Activated CD4-positive, alpha-beta T cell treated with anti-CD3 and anti-CD28 coated beads, Interleukin-2, amount 50 U/mL, for 1 hour (primary cell): ENCODE measurements at places on chromosomes 7 and 10.

- DNase-seq: no peak
Observed at GRCh38 chr7:50957855-50958254, 175.2 kb upstream of the GRB10 start.

DNA sequence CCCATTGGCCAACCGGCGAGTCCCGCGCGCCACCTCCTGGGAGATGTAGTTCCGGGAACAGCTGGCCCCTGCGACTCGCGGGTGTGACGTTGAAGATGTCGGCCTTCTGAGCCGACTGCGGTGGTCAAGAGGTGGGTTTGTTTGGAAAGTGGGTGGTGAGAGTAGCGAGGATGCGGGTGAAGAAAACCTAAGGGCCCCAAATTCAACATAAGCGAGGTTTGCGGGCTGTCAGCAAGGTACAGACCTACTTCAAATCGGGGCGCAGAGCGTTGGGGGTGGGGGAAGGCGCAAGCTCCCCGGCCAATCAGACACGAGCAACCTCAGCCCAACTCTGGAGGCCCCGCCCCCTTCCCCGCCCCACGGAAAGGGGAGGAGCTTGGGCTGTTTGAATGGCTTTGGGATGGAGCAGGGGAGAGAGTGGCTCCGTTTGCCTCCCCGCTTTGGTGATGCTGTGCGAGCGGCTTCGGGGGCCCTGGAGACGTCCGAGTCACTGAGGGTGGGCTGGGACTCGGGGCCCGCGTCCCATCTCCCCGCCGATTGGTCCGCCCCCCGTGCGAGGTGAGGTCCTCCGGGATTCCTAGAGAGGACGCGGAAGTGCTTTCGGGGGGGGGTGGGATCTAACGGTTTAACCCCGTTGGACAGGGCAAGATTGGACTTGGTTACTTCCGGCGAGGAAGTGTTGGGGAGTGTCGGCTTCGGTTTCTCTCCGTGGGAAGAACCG lies at the start of gene ZKSCAN5:
ZKSCAN5 (plus strand) TSS at position 60 of the 721 bp plus-strand sequence. CDS start 1,383 bp downstream, outside the sequence.
- peak; percentile 97 for DNase-seq

DNA sequence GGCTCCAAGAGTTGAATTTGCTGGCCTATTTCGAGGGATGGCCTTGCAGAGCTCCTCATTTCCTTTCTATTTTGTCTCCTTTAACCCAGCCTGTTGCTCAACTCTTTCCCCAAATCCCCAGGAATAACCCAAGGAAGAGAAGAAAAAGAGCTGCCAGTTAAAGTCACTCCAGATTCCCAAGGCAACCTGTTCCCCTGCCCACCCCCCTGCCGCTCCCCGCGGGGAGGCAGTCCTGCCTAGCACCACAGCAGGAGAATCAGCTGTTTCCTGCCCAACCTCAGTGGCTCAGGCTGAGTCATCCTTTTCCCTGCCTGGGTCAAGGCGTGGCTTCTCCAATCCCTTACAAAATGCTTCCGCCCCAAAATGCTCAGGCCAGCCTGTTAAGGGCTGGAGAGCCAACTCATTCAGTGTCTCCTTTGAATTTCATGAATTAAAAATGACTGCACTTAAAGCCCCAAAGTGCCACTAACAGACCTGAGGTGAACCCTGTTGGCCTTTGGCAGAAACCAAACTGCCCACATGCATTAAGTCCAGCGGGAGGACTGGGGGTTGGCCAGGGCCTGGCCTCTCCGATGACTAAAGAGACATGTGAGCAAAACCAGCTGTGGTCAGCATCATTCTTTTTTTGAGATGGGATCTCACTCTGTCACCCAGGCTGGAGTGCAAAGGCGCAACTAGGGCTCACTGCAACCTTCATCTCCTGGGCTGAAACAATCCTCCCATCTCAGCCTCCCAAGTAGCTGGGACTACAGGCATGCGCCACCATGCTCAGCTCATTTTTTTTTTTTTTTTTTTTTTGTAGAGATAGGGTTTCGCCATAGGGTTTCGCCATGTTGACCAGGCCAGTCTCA lies 83.2 kb upstream of the KIF5B start:
- no peak for DNase-seq

DNA sequence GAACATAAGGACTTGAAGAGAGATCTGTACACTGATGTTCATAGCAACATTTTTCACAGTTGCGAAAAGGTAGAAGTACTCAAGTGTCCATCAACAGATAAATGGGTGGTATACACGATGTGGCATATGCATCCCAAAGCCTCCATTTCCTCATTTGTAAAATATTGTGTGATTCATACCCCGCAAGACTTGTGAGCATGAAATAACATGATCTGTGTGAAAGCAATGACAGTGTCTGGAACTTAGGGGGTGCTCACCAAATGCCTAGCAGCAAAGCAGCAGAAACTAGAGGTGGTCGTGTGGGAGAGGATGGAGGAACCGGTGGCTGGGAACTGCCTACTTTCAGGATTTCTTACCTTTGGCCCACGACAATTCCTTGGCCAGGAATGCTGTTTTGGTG lies 135.3 kb upstream of the INSYN2A start:
- no peak for DNase-seq

DNA sequence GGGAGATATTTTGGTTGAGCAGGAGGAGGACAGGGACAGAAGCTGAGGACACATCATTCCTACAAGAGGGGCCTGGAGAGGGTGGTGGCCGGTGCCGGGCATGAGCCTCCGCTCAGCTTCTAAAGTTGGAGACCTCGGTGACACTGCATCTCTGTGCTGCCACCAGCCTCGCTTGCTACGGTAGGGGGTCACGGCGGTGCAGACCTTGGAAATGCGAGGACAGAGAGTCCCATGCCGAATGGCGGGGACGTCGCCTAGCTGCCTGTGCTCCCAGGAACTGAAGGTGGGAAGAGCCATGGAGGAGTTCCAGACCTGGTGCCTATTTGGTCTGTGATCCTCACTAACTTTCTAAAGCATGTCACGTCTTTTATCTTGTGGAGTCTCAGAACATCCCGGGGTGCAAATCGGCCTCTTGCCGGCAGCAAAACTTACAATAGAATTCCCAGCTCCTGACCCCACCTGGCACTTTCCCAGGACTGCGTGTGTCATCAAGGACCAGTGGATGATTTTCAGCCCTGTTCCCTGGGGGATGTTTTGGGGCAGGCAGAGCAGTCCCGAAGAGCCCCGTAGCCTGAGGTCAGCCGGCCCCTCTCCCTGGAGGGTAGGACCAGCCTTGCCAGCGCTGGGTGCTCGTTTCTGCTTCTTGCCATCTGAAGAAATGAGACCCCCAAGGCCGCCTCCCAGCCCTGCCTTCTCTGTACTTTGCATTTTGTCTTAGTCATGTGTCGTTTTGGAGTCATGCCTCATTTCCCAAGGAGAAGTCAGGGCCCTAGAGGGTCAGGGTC lies 205.8 kb upstream of the SHH start:
- DNase-seq: no peak

GRCh38 chr7:108374899-108375298 lies 81.3 kb downstream of the NRCAM start:
- DNase-seq: no peak

DNA sequence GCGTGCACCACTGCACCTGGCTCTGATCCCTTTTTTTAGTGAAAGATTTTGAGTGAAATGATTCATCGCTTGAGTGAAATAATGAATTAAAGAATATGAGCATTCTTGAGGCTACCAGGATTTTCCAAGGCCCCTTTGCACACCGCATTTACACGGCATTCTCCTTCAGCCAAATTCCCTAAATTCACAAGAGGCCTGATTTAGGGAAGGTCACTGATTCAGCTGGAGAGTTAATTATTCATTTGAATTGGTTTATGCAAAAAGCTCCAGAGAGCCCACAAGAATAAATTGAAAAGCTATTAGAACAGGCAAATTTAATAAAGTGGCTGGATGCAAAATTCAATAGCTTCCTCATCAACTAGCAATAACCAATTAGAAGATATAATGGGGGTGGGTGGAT lies 46.5 kb downstream of the LEP start:
- DNase-seq: no peak

- DNase-seq: no peak
Observed at GRCh38 chr7:17078298-17078697, 196.5 kb upstream of the AGR3 start.

DNA sequence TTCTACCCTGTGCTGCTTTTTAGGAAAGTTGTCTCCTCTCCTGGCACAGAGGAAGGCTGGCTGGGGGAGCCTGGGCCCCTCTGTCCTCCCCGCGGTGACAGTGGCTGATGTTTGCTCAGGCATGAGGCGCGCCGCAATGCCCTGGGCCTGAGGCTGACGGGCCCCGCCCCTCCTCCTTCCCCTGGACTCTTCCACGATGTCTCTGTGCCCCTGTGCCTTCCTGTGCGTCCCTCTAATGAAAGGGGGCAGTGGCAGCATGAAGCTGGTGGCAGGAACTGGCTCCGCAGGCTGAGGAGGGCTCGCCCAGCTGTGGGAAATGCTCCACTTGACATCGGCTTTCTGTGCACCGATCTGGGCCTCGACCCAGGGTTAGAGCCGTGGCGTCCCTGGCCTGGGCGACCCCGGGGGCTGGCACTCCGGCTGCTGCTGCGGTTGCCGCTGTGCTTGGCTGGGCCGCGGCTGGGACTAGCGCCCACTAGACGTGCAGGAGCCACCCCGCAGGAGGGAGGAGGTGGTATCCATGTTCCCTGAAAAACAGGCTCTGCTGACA lies 67.9 kb downstream of the ZNF680 start:
- no peak for DNase-seq

DNA sequence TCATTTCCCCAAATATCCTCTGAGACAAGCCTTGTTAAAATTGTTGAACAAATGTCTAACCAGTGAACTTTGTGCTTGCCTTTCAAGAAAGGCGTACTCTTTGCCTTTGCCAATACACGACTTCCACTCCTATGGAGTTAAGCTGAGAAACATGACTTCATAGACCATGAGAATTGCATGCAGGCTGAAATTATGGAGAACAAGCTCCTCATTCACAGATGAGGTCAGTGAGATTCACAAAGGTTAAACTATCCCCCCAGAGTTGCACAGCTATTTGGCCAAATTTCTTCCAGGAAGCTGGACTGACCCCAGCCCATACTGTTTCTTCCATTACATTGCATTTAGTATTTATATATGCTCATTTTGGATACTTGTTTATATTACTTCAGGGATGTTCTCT lies 221.4 kb upstream of the SEMA3C start:
- no peak for DNase-seq

- DNase-seq: no peak
Observed at GRCh38 chr10:6229746-6230145, 27.0 kb downstream of the PFKFB3 start.

- DNase-seq: peak; percentile 68
Observed at GRCh38 chr10:72337039-72337629, 17.6 kb downstream of the DNAJB12 start.

DNA sequence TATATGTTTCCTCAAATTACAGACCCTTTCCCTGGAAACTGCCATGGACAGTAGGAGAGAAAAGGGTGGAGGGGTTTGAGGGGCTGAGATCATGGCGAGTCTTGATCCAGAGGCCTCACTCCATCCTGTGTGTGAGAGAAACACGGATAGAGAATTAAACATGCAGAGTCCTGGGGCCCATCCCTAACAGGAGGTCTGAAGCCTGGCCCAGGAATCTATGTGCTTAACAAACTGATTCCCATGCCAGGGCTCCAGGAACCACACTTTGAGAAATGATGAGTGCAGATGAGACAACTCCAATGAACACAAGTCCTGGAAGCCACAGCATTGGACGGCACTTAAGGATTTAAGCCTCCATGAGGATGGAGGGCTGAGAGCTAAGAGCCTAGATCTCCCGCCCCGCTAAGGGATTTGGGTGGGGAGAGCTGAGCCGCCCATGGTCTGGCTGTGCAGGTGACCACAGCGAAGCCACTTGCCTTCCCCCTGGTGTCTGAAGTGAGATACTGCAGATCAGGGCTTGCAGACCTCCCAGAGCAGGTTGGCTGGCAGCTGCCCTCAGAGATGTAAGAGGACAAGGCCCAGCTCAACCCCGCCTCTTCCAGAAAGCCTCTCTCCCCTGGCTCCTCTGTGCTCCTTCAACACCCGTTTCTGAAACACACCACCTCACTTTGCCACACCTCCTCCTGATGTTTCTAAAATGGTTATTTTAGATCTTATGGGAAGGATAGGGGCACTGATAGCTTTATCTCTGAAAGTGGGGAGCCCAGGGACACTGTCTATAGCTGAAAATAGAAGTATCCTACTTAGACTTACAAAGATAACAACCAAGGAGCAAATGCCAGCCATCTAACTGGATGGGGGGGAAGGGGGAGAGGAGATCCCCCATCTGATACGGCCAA lies 24.8 kb upstream of the EIF5AL1 start:
- peak; percentile 13 for DNase-seq

DNA sequence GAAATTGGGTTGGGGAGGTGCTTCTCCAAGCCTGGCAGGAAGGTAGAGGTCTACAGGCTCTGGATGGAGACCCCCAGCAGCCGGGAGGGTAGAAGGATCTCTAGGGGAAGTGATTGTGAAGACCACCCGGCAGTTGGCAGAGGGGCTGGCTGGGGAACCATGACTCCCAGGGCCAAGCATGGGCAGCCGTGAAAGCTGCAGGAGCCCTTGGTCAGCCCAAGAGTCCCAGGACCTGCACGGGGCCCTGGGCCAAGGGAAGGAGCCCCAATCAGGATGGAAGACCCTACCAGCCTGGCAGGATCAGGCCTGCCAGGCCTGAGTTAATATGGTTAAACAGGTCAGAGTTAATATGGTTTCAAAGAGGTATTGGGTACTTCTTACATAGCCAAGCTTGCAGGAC lies 126.3 kb upstream of the NANOS1 start:
- no peak for DNase-seq

DNA sequence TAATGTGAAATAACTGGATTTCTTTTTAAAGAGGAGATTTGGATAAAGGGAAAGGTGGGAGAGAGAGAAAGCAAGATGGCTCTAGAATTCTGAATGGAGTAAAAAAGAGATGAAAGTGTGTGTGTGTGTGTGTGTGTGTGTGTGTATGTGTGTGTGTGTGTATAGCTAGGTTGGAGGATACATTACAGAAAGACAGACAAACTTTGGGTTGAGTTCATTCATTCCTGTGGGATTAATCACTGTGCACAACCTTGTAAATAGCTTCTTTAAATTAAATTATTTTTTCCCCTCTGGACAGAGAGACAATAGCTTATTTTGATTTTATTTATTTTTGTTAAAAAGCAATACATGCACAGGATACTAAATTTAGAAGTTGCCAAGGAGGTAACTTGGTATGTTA lies 7.5 kb downstream of the ASB4 start:
- no peak for DNase-seq

GRCh38 chr10:126481181-126481580 lies 92.9 kb upstream of the ADAM12 start:
- DNase-seq: no peak

DNA sequence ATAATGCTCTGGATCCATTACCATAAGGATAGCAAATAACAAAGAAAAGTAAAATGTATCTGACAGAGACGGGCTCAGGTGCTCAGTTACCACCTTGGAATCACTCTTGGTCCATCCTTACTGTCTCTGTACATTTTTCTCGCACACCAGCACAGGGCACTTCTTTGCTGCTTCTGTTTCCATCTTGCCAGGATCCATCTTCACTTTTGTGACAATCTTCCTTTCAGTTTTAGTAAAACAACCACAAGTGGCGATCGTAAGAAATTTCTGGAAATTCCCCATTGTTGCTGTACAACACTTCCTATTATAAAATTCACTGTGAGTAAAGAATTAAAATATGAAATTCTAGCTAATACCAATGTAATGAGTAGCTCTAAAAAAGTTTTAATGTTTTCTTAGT lies 695.5 kb downstream of the GRM8 start:
- DNase-seq: no peak
